NCI-H446 (cell line): ENCODE measurements at places on chromosomes 11 and 22.

GRCh38 chr22:32127904-32128303 lies 31.2 kb downstream of the C22orf42 start:
- DNase-seq, result no peak

DNA sequence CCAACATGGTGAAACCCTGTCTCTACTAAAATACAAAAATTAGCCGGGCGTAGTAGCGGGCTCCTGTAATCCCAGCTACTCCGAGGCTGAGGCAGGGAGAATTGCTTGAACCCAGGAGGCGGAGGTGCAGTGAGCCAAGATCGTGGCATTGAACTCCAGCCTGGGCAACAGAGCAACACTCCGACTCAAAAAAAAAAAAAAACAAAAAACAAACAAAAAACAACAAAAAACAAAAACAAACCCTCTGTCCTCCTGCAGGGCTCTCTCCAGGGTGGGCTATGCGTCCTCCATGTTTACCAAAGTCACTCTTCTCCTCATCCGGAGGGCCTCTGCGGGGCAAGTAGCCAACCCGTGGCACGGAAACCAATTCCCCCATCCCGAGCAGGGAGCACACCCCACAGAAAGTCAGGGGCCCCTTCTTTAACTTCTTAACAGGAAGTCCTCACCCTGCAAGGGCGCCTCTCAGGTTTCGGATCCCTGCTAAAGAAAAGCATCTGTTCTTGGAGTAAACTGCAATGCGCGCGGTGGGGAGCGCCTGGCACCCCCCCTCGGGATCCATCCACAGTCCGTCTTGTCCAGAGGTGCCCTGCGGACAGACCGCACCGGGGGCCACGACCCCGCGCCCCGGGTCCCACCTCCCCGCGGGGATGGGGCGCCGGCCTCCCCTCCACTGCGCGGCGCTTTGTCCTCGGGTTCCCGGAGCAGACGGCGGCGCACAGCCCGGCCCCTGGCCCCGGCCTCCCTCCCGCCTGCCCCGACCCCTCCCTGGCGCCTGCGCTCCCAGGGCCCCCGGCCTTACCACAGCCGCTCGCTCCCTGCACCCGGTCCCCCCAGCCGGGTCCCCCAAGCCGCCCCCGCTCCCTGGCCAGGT lies 712 bp downstream of the CERK start:
- no peak for DNase-seq

DNA sequence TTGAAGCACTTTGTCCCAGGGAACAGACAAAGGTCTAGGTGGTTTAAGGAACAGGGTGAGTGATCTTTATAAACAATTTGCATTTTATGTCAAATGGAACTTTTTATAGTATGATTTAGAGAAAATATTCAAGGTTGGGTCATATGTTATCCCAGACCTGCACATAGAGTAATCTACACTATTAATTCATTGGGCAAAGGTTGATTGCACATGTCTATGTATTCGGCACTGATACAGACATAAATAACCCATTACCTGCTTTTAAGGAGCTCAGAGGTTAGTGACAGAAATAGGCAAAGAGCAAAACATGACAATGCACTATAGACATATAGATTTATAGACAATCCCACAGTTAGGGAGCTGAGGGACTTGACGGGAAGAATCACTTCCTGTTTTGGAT lies 141.5 kb upstream of the UBASH3B start:
- DNase-seq, result no peak

- no peak for DNase-seq
These were observed 8.7 kb downstream of the GRK2 start for GRCh38 chr11:67274768-67275605.

- DNase-seq, result no peak
These were observed 26.4 kb downstream of the VWCE start for GRCh38 chr11:61268588-61269250.

GRCh38 chr11:695288-695537 lies 191 bp upstream of the DEAF1 start:
- no peak for DNase-seq

DNA sequence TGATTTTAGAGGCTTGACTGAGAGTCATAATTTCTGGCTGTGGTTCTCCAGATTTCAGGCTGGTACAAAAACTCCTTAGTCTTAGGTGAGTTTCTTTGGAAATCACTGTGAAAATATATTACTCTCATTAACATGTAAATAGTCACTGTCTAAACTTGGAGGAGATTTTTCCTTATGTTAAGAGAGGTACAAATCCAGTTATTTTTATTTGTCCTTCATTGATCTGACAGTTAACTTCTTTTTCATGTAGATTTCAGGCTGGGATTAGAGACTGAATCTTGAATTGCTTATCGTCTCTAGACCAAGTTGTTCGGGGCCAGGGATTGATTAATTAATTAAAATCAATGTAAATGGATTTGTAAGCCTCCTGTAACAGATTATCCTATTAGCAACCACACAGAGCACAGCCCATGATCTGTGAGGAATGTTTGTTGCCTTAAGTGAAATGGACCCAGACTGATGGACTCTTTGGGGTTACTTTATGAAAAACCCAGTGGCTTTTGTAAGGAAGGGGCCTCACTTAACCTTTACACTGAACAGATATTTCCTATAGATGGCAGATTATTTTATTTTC lies 21.1 kb downstream of the TEAD1 start:
- DNase-seq, result no peak

DNA sequence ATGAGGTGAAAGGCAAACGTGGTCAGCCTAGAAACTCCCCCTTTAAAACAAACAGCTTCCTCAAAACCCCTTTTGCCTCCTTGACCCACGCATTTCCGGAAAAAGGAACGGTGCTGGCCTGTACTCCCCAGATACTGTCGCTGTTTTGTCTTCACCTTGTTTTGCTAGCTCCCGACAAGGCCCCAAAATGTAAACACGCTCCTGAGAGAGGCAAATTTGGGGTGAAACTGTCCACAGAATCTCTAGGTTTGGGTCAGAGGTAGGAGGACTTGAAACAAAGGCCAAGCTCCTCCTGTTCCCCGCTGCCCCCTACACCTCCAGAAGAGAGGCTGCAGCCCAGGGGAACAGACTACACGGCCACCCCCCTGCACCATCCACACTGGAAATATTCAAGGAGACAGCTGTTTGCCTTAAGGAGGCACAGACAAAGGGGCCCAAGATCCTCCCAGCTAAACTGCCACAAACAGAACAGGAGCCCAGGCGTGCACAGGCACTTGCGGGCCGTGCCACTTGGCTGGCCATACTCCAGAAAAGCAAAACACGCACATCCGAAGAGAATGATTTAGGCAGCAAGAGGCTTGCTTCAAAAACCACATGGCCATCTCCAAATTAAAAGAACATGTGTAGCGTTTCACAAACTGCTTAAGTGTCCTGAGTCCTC lies 160.5 kb upstream of the GRK3 start:
- peak; percentile 17 for DNase-seq

- no peak for DNase-seq
These were observed 12.3 kb downstream of the CD44 start for GRCh38 chr11:35151241-35151640.
